ENCODE measurements at places on chromosomes 7 and 10.

GRCh38 chr10:79101560-79102497, 33.1 kb downstream of the ZMIZ1 start:
- peak; percentile 66 for DNase-seq
- peaks cover 91% of the 10 kb centered on the region for H3K4me1 ChIP-seq
- H3K27ac ChIP-seq, result peak overlapping the region; percentile 49
- no peaks in the 10 kb centered on the region for H3K27me3 ChIP-seq
- H3K4me3 ChIP-seq, result no peak overlapping the region

- no peaks in the 10 kb centered on the region for H3K4me1 ChIP-seq
- H3K27ac ChIP-seq, result no peak overlapping the region
- no peak overlapping the region for H3K4me3 ChIP-seq
- DNase-seq, result no peak
- H3K27me3 ChIP-seq, result no peaks in the 10 kb centered on the region
- H3K36me3 ChIP-seq, result no peaks in the 10 kb centered on the region
Measured at GRCh38 chr7:18575622-18576572, 80.3 kb downstream of the HDAC9 start.

- no peak overlapping the region for H3K4me3 ChIP-seq
- no peaks in the 10 kb centered on the region for H3K27me3 ChIP-seq
- H3K4me1 ChIP-seq, result no peaks in the 10 kb centered on the region
- H3K27ac ChIP-seq, result no peak overlapping the region
- no peaks in the 10 kb centered on the region for H3K36me3 ChIP-seq
Measured at GRCh38 chr7:125857606-125858005, 928.0 kb upstream of the POT1 start.

DNA sequence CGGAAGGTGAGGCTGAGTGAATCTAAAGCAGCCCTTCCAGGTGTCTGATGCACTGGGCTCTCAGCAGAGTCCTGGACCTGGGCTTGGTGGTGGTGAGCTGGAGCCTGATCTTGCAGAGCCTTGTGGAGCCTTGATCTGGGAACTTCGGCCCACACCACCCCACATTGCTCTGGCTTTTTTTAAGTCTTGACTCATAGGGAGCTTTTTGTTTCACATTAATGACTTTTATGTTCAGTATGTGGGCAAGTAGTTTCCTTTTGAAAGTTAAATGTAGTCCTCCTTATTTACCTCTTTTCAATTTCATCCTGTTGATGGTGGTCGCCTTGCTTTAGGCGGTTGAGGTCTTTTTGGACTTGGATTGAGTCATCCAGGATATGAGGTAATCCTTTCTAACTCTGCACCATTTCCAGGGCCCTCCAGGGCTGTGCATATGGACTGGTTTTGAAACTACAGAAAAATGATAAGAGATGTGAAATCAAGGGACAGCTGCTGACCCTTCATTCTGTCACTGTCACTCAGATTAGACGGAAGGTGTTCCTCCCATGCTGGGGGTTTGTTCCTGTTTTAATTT, 2.9 kb upstream of the NRAP start:
- no peaks in the 10 kb centered on the region for H3K36me3 ChIP-seq
- no peak for DNase-seq
- no peaks in the 10 kb centered on the region for H3K4me1 ChIP-seq

- H3K27me3 ChIP-seq, result no peaks in the 10 kb centered on the region
- H3K27ac ChIP-seq, result no peak overlapping the region
- no peak for DNase-seq
Measured at GRCh38 chr10:20065814-20066213, 249.6 kb downstream of the PLXDC2 start.

DNA sequence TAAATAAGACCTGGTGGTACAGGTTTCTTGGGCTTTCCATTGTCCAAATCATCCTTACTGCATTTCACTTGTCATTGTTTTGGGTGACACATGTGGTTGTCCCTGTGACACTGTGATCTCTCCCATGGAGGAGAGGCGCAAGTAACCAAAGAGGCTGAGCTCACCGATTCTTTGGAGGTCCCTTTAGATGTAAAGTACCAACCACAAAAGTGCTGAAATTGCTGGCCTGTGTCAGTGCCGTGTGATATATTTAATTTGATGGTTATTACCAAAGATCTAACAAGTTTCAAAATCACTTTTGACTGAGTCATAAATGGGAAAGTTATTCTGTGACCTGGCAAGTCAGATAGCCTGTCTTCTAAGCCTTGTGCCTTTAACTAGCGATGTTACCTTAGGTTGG, 19.4 kb downstream of the MCM10 start:
- no peak for DNase-seq

- no peak overlapping the region for H3K4me3 ChIP-seq
- peak overlapping the region; percentile 60 for H3K27ac ChIP-seq
- H3K27me3 ChIP-seq, result no peaks in the 10 kb centered on the region
- DNase-seq, result peak; percentile 46
- H3K36me3 ChIP-seq, result no peaks in the 10 kb centered on the region
Measured at GRCh38 chr10:71694567-71694968, 25.0 kb downstream of the C10orf105 start.

- no peaks in the 10 kb centered on the region for H3K27me3 ChIP-seq
- H3K4me1 ChIP-seq, result no peaks in the 10 kb centered on the region
- no peak overlapping the region for H3K4me3 ChIP-seq
- H3K27ac ChIP-seq, result peak overlapping the region; percentile 7
- H3K36me3 ChIP-seq, result no peaks in the 10 kb centered on the region
Measured at GRCh38 chr7:138008588-138009349, 6.9 kb upstream of the CREB3L2 start.

GRCh38 chr10:5563991-5564536, 39.3 kb downstream of the CALML3 start:
- H3K4me1 ChIP-seq, result no peaks in the 10 kb centered on the region
- no peak overlapping the region for H3K27ac ChIP-seq
- no peaks in the 10 kb centered on the region for H3K27me3 ChIP-seq
- H3K36me3 ChIP-seq, result no peaks in the 10 kb centered on the region

DNA sequence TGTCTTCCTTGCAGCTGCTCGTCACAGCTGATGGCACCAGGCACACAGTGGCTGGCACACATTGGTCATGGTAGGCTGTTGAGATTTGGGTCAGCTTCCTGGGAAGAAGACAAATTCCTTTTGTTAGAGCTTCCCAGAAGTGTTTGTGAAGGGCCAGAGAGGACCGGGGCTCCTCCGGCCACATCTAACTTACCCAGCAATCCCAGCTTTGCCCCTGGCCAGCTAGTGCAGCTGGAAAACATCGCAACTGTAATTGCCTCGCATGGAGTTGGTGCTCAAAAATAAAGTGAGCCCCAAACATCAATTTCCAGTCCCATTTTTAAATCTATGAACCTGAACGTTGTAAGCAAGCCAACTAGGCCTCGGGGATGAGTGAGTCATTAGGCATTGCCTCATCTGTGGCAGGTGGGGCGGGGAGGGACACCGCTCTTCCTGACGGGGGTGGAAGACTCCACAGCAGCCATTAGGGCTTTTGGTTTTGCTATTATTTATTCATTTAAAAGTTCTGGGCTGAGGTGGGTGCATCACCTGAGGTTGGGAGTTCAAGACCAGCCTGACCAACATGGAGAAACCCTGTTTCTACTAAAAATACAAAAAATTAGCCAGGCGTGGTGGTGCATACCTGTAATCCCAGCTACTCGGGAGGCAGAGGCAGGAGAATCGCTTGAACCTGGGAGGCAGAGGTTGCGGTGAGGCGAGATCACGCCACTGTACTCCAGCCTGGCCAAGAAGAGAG, 12.4 kb downstream of the CPA5 start:
- H3K36me3 ChIP-seq, result no peaks in the 10 kb centered on the region
- peaks cover 21% of the 10 kb centered on the region for H3K4me1 ChIP-seq
- no peaks in the 10 kb centered on the region for H3K27me3 ChIP-seq
- H3K4me3 ChIP-seq, result no peak overlapping the region

GRCh38 chr7:76512941-76513816, 2.8 kb downstream of the UPK3B start:
- H3K4me1 ChIP-seq, result peaks cover 8% of the 10 kb centered on the region
- no peaks in the 10 kb centered on the region for H3K36me3 ChIP-seq
- H3K4me3 ChIP-seq, result no peak overlapping the region
- DNase-seq, result no peak
- H3K27me3 ChIP-seq, result no peaks in the 10 kb centered on the region
- no peak overlapping the region for H3K27ac ChIP-seq

GRCh38 chr10:69202332-69202731, 17.8 kb upstream of the HKDC1 start:
- H3K27me3 ChIP-seq, result no peaks in the 10 kb centered on the region
- H3K27ac ChIP-seq, result no peak overlapping the region
- H3K4me3 ChIP-seq, result no peak overlapping the region
- H3K4me1 ChIP-seq, result no peaks in the 10 kb centered on the region

GRCh38 chr7:153696242-153696641, 356.0 kb upstream of the DPP6 start:
- no peak for DNase-seq
- no peak overlapping the region for H3K4me3 ChIP-seq
- H3K27ac ChIP-seq, result no peak overlapping the region
- H3K36me3 ChIP-seq, result no peaks in the 10 kb centered on the region
- no peaks in the 10 kb centered on the region for H3K27me3 ChIP-seq

DNA sequence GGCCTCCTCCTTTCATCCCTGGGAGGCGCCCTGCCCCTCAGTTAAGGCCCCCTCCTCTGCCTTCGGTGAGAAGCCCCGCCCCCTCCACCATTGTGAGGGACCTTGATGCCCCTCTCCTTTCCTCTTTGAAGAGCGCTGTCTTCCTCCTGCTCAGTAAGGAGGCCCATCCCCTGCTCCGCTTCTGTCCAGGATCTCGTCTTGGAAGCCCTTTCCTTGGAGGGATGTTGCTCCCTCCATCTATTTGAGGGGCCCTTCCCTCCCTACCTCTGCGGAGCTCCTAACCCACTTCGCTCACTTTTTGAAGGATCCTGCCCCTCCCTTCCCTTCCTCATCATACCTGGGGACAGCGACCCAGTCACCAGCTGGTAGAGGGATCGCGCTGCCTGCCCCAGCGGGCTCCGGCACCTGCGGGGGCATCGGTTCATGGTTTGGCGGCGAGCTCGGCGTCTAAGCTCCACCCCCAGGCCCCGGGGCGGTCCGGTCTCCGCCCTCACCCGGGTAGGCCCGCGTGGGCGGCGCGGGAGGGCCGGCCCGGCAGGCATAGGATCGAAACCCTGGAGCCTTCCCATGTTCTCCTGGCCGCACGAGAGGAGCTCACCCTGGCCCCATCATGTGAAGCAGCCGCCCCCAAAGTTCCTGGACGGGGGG, 4.1 kb downstream of the KCNIP2 start:
- peak overlapping the region; percentile 64 for H3K4me3 ChIP-seq
- DNase-seq, result peak; percentile 58
- H3K27me3 ChIP-seq, result no peaks in the 10 kb centered on the region
- H3K27ac ChIP-seq, result no peak overlapping the region
- peaks cover 37% of the 10 kb centered on the region for H3K4me1 ChIP-seq

- peak overlapping the region; percentile 100 for H3K4me3 ChIP-seq
- DNase-seq, result peak; percentile 23
- no peaks in the 10 kb centered on the region for H3K27me3 ChIP-seq
- peaks cover 20% of the 10 kb centered on the region for H3K36me3 ChIP-seq
- H3K4me1 ChIP-seq, result peaks cover 37% of the 10 kb centered on the region
- peak overlapping the region; percentile 95 for H3K27ac ChIP-seq
Measured at GRCh38 chr7:73519867-73520672, 2.0 kb downstream of the BAZ1B start.

DNA sequence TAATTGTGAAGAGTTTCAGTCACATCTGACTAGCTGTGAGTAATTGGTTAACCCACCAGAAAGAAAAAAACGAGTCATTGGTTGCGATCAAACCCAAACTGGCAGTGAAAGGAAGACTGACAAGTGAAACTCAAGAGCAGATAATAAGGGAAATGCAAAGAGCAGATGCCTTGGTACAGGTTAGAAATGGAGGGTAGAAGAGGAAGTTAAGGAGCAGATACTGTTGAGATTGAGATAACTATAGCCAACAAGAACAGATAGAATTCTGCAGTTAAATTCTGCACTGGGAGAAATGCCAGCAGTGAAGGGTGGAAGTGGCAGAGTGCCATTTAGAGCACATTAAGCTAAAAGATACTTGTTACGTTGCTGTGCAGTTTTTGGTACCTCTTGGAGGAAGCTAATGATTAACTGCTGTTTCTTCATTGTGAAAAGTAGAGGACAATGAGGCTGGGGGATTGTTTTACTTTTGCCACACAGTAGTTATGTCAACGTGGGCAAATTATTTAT, 65.8 kb downstream of the CDK13 start:
- H3K36me3 ChIP-seq, result no peaks in the 10 kb centered on the region
- H3K27ac ChIP-seq, result no peak overlapping the region
- no peak overlapping the region for H3K4me3 ChIP-seq

DNA sequence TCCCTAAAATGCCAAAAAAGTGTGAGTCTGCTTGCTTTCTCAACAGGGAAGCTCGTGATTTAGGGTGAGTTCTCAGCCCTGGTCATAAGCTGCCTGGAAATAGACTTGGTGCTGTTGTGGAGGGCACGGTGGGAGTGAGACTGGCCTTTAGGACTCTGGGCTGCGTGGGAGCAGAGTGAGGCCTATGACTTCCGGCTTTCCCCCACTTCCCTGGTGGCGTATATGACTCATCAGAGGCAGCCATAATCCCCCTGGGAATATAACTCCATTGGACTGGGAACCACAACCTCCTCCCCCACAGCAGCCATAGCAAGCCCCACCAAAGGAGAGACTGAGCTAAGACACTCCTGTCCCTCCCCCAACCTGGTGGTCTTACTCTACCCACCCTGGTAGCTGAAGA, 95.0 kb downstream of the PON1 start:
- H3K4me1 ChIP-seq, result no peaks in the 10 kb centered on the region
- H3K27ac ChIP-seq, result no peak overlapping the region
- no peaks in the 10 kb centered on the region for H3K36me3 ChIP-seq
- H3K4me3 ChIP-seq, result no peak overlapping the region

DNA sequence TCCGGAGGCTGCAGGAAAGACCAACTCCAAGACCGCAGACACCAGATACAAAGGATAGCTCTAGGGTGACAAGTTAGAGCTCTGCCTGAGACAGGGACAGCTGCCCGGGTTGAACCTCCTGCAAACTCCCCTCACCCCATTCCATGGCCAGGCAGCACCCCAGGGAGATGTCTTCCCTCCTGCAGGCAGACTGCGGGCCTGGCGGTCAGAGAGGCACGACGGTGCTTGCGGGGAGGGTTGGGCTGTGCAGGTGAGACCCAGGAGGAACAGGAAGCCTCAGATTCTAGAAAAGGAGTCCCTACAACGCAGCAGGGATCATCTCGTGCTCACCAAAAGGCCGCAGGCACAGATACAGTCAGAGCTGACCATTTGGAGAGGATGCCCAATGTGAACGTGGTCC, 34.6 kb downstream of the CARD11 start:
- no peaks in the 10 kb centered on the region for H3K36me3 ChIP-seq
- no peaks in the 10 kb centered on the region for H3K27me3 ChIP-seq
- H3K4me3 ChIP-seq, result no peak overlapping the region
- H3K27ac ChIP-seq, result no peak overlapping the region
- H3K4me1 ChIP-seq, result no peaks in the 10 kb centered on the region

- no peak for DNase-seq
- H3K36me3 ChIP-seq, result no peaks in the 10 kb centered on the region
- no peak overlapping the region for H3K27ac ChIP-seq
- no peak overlapping the region for H3K4me3 ChIP-seq
Measured at GRCh38 chr7:120373174-120373573, 100.2 kb downstream of the KCND2 start.

GRCh38 chr10:35387768-35388167, 51.5 kb downstream of the CCNY start:
- no peak overlapping the region for H3K4me3 ChIP-seq
- H3K27ac ChIP-seq, result no peak overlapping the region
- no peaks in the 10 kb centered on the region for H3K27me3 ChIP-seq
- no peaks in the 10 kb centered on the region for H3K36me3 ChIP-seq
- peaks cover 35% of the 10 kb centered on the region for H3K4me1 ChIP-seq

- DNase-seq, result no peak
- H3K4me1 ChIP-seq, result no peaks in the 10 kb centered on the region
- no peak overlapping the region for H3K27ac ChIP-seq
- H3K4me3 ChIP-seq, result no peak overlapping the region
- H3K27me3 ChIP-seq, result peaks cover 4% of the 10 kb centered on the region
- no peaks in the 10 kb centered on the region for H3K36me3 ChIP-seq
Measured at GRCh38 chr10:131825960-131826650, 74.7 kb upstream of the PPP2R2D start.

GRCh38 chr7:103833401-103833800, 156.1 kb downstream of the RELN start:
- no peak overlapping the region for H3K4me3 ChIP-seq
- H3K36me3 ChIP-seq, result no peaks in the 10 kb centered on the region
- H3K27ac ChIP-seq, result no peak overlapping the region
- H3K27me3 ChIP-seq, result no peaks in the 10 kb centered on the region
- DNase-seq, result no peak
